Bronchial epithelial cell (primary cell): ENCODE measurements at places on chromosomes 3 and 15.
A peak's percentile ranks its signal among the peaks of the same experiment; 100 is the strongest.

GRCh38 chr15:74776821-74777768, 4.8 kb upstream of the CSK start:
- DNase-seq, result no peak

- no peak for DNase-seq
These were observed 25.6 kb upstream of the CCDC50 start for GRCh38 chr3:191303596-191303995.

- DNase-seq, result no peak
These were observed 31.0 kb downstream of the CPA3 start for GRCh38 chr3:148896062-148896461.

DNA sequence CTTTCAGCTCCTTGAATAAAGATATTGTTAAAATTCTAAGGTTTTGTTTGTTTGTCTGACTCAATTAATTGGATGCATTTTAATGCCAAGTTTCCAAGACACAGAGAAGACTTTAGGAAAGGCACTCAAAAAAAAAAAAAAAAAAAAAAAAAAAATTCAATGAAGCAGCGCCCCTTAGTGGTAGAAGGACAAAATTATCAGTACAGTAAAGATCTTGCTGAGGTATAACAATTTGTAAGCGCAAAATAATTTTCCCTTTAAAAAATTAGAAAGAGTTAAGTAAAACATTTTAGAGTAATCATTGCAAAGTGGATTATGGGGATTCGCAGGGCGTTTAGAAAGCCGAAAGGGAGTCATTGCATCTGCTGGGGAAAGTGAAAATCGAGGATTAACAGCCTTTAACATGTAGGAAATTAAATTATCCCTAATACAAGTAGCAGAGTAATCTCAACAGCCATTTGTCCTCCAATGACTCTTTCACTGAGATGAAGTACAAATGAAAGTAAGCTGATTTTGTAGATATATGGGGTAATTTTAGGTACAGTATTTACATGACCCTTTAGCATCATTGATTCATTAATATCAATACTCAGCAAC, 5.8 kb upstream of the DIS3L start:
- DNase-seq, result peak; percentile 17

GRCh38 chr3:179037351-179037750, 34.3 kb downstream of the ZMAT3 start:
- peak; percentile 78 for DNase-seq

- peak; percentile 30 for DNase-seq
These were observed 12.5 kb downstream of the SMAD6 start for GRCh38 chr15:66714543-66714981.

- no peak for DNase-seq
These were observed 61.7 kb downstream of the PCSK6 start for GRCh38 chr15:101427606-101428487.

GRCh38 chr3:175606650-175607318, 747.6 kb downstream of the NAALADL2 start:
- DNase-seq, result peak; percentile 57

GRCh38 chr3:111691293-111691909, 96.3 kb upstream of the ZBED2 start:
- DNase-seq, result peak; percentile 58

DNA sequence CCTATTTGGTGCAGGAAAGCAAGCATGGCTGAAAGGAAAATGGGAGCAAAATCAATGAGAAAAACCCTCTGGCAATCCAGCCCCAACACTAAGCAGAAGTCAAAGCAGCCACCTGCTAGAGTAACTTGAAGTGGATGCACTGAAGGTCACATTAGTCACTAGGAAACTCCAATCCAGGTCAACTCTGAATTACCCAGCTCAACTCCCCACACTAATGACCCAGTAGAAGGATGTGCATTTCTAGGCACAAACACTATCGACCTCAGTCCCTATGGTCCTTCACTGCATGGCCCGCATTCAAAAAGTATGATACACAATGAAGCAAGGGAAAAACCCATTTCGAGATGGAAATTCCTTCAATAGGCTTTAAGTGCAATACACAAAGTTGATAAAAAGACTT, 80.6 kb downstream of the RAD18 start:
- DNase-seq, result no peak

DNA sequence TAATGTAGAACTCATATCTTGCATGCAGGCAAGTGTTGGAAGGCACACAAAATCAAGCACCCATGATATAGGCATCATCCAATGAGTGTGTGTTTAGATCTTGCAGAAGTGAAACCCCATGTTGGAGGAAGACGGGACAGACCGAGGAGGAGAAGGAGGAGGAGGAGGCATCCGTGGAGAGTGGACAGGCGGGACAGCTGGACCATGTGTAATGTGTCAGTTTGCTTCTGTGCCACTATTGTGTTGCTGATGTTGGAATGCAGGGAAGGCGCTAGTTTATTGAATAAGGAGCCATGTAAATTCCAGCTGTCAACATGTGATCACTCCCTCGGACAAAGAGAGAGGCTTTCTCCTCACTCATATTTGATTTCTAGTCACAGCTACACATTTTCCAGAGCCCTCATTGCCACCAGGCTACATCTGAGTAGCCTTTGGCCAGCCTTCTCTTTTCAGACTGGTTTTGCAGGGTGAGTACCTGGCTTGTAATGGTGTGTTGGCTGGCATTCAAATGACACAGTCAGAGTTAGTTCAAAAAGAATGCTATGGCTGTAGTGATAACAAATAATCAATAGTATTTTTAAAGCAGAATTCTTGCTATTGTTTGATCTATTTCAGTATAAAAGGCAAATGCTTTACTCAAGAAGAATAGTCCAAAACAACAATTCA, 1037.6 kb upstream of the NR2F2 start:
- peak; percentile 38 for DNase-seq

- DNase-seq, result no peak
These were observed 343.5 kb downstream of the NEK10 start for GRCh38 chr3:27025718-27026117.

GRCh38 chr15:34084086-34084485, 17.6 kb downstream of the EMC7 start:
- DNase-seq, result no peak

- peak; percentile 93 for DNase-seq
These were observed 27.4 kb upstream of the SNTN start for GRCh38 chr3:63624941-63625560.

- DNase-seq, result no peak
These were observed 77.9 kb downstream of the FOXB1 start for GRCh38 chr15:60081976-60082375.

GRCh38 chr3:12870942-12871341, 29.6 kb upstream of the RPL32 start:
- DNase-seq, result no peak

GRCh38 chr3:186241910-186242821, 119.9 kb downstream of the DGKG start:
- peak; percentile 63 for DNase-seq

DNA sequence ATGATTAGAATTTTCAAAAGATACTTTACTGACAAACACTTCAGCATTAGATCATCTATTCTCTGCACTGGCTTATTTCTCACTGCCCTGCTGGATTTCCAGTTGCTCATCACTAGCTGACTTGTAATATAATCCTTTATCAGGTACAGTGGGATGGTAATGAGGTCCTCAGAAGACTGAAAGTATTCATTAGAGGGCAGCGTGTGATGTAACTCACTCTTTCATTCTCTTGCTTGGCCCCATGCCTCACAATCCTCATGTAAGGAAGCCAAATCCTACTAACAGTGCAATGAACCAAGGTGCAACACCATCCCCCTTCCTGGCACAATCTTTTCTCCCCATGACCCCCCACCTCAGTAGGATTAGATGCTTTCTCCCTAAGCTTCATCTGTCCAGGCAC, 289.9 kb downstream of the CTNNB1 start:
- DNase-seq, result no peak

GRCh38 chr15:29635513-29636098, 186.7 kb downstream of the TJP1 start:
- DNase-seq, result no peak

DNA sequence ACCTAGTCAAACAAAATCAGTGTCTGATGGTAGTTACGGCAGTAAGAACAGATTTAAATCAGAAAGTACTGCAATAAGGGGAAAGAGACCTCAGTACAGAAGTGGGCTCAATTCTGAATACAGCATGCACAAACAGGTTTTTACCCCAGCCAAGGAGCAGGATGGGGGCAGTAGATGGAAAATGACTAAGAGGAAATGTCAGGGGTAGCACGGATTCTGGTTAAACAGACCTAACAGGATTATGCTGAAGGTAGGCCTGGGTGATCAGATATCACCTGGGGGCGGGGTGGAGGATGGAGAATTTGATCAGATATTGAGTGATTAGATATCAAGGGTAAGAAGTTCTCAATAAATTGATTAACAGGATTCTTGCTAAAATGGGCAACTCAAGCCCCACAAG, 19.0 kb downstream of the MESD start:
- DNase-seq, result peak; percentile 65

- no peak for DNase-seq
These were observed 46.3 kb upstream of the SLC41A3 start for GRCh38 chr3:126130081-126130855.

- DNase-seq, result no peak
These were observed 18.0 kb downstream of the PLA2G4F start for GRCh38 chr15:42138411-42138810.

DNA sequence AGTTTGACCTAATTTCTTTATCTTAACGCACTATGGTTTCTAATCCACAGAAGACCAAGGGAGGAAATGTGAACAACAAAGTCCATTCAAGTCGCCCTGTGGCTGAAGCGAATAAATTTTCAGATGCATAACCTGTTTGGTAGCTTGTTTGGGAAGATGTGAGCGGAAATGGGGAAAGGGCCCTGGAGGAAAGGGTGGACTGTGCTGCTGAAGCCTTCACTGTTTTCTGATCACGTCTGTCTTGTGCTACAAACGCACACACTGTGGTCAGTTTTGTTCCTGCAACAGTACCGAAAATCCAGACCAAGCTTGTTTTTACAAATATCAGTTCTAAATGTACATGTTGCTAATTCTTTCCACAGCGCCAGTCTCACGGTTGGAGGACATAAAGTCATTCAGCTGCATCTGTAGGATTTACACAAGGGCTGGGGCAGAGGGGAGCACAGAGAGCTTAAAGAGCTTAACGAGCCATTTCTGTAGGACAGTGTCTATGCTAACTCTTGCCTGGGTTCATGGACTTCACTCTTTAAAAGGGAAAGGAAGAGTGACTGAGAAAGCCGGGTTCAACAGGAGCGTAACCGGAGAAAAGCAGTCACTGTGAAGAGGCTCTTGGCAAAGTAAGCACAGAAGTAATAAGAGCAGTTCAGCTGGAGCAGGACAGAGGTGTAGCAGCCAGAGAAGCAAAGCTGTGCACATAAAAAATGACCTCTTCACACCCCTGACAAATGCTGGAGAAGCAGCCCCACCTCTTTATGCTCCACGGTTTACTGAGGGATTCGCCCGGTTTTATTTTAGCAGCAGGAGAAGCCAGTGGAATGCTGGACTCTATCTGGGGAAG, 66.6 kb downstream of the USF3 start:
- no peak for DNase-seq

DNA sequence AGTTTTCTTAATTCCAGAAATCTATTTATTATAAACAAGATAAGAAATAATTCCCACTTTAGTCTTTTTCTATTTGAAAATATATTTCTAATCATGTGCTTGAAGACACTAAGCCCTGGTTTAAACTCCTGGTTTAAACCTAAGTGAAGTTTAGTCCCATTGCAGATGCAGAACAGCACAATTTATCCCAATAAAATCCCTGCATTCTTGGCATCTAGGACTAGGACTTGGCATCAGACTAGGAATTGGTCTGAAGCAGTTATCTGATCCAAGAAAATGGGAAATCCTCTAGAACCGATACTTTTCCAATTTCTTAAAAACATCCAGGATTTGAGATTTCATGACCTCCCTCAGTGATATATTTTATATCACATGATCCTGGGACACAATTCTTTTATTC, 168.8 kb upstream of the VEPH1 start:
- no peak for DNase-seq

DNA sequence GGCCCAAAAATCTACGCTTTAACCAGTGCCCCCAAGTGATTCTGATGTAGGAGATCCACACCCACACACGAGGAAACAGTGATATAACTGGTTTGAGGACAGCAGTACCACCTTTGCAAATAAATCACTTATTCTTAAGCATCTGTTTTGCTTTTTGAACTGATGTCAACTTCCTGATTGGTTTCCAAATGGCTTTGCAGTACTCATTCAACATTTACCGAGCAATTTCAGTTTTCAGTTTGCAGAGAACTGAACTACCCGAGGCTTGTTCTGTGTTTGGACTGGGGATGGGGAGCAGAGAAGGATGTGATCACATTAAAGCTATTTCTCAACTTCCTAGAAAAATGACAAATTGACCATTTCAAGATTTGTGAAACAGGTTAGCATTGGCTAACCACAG, 1.1 kb upstream of the GYG1 start:
- DNase-seq, result no peak

- DNase-seq, result peak; percentile 72
These were observed 788 bp upstream of the WDR73 start for GRCh38 chr15:84654689-84655453.

- DNase-seq, result no peak
These were observed 181.4 kb downstream of the OPA1 start for GRCh38 chr3:193774272-193774915.

DNA sequence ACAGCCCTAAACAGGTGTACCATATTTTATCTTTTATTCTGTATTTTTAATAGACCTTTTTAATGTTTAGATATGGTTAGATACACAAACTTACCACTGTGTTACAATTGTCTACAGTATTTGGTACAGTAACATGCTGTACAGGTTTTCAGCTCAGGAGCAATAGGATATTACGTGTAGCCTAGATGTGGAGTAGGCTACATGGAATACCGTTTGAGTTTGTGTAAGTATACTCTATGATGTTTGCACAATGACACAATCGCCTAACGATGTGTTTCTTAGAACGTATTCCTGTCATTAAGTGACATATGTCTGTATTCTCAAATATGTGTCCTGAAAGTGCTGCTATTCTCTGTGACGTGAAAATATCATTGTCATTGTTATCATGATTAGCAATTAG, 62.6 kb downstream of the MFSD1 start:
- peak; percentile 7 for DNase-seq

DNA sequence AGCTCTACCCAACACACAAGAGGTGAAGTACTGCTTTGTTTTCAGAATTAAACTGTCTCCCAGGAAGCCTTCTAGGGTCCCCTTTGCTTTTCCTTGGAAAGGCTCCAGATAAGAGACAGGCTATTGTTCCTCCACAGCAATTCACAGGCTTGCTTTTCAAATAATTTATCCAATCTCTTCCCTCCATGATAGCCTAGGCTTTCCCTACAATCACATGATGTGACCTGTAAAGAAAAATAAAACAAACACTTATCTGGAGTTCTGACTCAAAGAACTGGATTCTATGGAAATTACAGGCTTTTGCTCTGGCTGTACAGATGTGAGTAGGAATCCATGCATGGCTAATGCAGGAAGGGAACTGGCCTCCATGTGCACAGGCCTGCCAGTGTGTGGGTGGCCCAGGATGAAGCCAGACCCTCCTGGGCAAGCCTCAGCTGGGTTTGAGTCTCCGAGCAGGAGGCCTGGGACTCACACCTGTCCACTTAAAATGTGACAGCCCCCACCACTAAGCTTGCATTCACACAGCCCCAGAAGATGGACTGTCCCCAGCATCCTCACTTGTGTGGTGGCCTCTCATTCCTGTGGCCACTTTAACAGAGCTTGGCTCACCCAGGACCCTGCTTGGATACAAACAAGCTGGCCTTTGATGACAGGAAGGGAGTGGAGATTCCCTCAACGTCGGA, 75.8 kb upstream of the LEKR1 start:
- DNase-seq, result peak; percentile 57
